ENCODE measurements at places on chromosomes 12 and 14. TPM values are rescaled to one million over a fixed set of nuclear protein-coding genes. Genes with fewer than 3 reads are reported as not detected.

BATF gene
- not detected for total RNA-seq

CARMIL3 gene
- total RNA-seq = 0.64 TPM

PRB2 gene
- not detected for total RNA-seq

BDKRB1 gene
- total RNA-seq = 0.87 TPM

EIF2S3B gene
- total RNA-seq = 0.60 TPM

RND1 gene
- total RNA-seq = 14.4 TPM

KLRC1 gene
- total RNA-seq = not detected

CFAP54 gene
- total RNA-seq = 0.91 TPM

DDX23 gene
- 80.3 TPM for total RNA-seq

CLEC7A gene
- total RNA-seq = not detected

P2RX7 gene
- total RNA-seq = not detected

PRH1 gene
- total RNA-seq = 3.0 TPM

PCBP2 gene
- total RNA-seq = 657 TPM

NACA gene
- total RNA-seq = 1,520 TPM

KIF21A gene
- 20.1 TPM for total RNA-seq

Data from A549 treated with RU486 at 1 μM for 4 hours (cell line).